ENCODE measurements at places on chromosomes 16 and 17. TPM values are rescaled to one million over a fixed set of nuclear protein-coding genes. Genes with fewer than 3 reads are reported as not detected.

- peaks cover 20% of the 10 kb centered on the region for H3K4me1 ChIP-seq
- no peak overlapping the region for H3K4me3 ChIP-seq
- no peaks in the 10 kb centered on the region for H3K36me3 ChIP-seq
- DNase-seq, result no peak
- no peaks in the 10 kb centered on the region for H3K27me3 ChIP-seq
- H3K27ac ChIP-seq, result no peak overlapping the region
Observed at GRCh38 chr16:69839798-69840409, 77.8 kb downstream of the WWP2 start.

DNA sequence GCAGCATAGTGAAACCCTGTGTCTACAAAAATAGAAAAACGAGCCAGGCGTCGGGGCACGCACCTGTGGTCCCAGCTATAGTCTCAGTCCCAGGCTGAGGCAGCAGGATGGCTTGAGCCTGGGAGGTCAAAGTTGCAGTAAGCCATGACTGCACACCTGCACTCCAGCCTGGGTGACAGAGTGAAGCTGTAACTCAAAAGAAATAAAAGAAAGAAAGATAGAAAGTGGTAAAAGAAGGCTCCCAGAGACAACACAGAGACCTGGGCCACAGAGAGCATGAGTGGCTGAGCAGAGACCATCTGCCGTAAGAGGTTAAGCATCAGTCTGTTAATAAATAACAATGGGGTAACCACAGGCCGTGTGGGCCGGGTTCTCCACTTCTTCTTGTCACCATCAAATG, 15.3 kb upstream of the HEXD start:
- H3K4me3 ChIP-seq, result no peak overlapping the region
- no peak overlapping the region for H3K27ac ChIP-seq
- H3K4me1 ChIP-seq, result peaks cover 27% of the 10 kb centered on the region
- no peaks in the 10 kb centered on the region for H3K36me3 ChIP-seq

DNA sequence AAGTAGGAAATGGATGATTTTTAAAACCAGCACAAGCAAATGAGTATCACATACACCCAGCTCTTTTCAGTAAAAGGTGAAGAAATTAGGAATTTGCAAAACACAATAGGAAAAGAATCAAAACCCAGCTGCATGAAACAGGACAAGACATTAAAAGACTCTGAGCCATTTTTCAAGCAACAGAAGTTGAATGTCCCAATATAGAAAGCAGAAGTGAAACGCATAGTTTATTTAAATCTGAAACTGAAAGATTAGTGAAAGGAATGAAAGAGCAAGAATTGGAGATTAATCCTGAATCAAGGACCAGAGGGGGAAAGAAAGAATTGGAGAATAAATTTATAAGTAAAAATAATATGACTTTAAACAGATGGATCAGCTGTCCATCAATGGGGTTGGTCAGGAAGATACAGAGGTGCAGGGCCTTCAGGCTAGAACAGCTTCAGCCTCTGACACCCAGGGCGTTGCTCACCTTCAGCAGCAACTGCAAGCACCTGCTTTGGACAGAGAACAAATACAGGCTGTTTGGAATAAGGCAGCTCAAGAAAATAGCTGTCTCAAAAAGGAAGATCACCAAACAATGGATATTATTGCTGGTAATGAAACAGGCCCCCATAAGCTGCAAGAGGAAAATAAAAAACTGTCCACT, 3.9 kb upstream of the ARHGAP17 start:
- H3K4me3 ChIP-seq, result no peak overlapping the region
- H3K36me3 ChIP-seq, result no peaks in the 10 kb centered on the region
- DNase-seq, result no peak
- peaks cover 11% of the 10 kb centered on the region for H3K4me1 ChIP-seq

DNA sequence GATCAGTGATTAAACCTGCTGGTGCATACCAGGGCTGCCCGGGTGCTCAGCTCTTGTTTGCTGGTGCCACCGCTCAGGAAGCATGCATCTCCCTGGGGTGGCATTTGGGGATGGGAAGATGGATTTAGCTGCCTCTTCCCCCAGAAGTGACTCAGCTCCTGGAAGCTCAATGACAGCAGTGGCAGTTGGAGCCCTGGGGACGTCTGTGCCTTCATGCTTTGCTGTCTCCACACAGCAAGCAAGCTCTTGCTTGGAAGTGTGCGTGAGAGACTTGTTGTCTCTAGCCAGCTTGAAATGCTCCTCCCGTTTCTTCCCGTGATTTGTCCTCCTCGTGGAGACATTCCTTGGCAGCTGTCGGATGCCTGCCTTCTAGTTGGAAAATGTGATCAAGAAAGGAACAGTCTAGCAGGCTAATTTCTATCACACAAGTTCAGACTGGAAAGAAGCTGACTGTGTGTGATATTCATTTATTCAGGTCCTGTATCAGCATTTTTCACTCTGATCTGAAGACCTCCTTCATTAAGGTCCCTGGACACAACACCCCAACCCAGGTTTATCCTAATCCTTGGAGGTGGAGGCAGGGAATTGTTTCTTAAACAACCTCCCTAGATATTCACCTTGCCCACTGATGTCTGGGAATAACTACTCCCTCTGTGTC, 73.0 kb downstream of the BMERB1 start:
- no peak overlapping the region for H3K4me3 ChIP-seq
- H3K36me3 ChIP-seq, result no peaks in the 10 kb centered on the region
- DNase-seq, result no peak
- H3K4me1 ChIP-seq, result peaks cover 17% of the 10 kb centered on the region
- H3K27me3 ChIP-seq, result no peaks in the 10 kb centered on the region

DNA sequence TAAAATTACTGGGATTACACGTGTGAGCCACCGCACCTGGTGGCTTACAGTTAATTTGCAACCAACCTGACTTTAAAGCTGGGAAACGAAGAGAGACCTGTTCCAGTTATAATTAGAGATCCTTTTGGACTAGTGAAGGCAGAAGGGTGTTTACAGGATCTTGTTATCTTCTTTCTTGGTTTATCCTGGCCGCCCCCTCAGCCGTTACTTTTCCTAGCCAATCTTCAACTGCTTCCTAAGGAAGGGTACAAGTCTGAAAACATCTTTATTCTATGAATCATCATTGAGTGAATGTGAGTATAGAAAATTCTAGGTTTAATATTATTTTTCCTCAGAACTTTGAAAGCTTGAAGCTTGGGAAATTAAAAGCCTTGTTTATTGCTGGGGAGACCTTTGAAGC, 286.5 kb downstream of the SLC39A11 start:
- no peaks in the 10 kb centered on the region for H3K36me3 ChIP-seq
- no peaks in the 10 kb centered on the region for H3K4me1 ChIP-seq
- H3K4me3 ChIP-seq, result no peak overlapping the region
- no peak for DNase-seq
- H3K27ac ChIP-seq, result no peak overlapping the region
- no peaks in the 10 kb centered on the region for H3K27me3 ChIP-seq

GRCh38 chr17:76791053-76791980, 53.4 kb downstream of the MFSD11 start:
- no peaks in the 10 kb centered on the region for H3K27me3 ChIP-seq
- H3K4me3 ChIP-seq, result peak overlapping the region; percentile 18
- H3K27ac ChIP-seq, result peak overlapping the region; percentile 31

- peak overlapping the region; percentile 96 for H3K4me3 ChIP-seq
- DNase-seq, result no peak
- H3K27ac ChIP-seq, result peak overlapping the region; percentile 95
- no peaks in the 10 kb centered on the region for H3K27me3 ChIP-seq
Observed at GRCh38 chr17:28948342-28948741, 3.0 kb downstream of the PHF12 start.

GRCh38 chr17:50355701-50356341, 9.9 kb downstream of the XYLT2 start:
- peaks cover 60% of the 10 kb centered on the region for H3K36me3 ChIP-seq
- peaks cover 8% of the 10 kb centered on the region for H3K4me1 ChIP-seq
- no peak overlapping the region for H3K27ac ChIP-seq
- H3K4me3 ChIP-seq, result no peak overlapping the region
- no peaks in the 10 kb centered on the region for H3K27me3 ChIP-seq

DNA sequence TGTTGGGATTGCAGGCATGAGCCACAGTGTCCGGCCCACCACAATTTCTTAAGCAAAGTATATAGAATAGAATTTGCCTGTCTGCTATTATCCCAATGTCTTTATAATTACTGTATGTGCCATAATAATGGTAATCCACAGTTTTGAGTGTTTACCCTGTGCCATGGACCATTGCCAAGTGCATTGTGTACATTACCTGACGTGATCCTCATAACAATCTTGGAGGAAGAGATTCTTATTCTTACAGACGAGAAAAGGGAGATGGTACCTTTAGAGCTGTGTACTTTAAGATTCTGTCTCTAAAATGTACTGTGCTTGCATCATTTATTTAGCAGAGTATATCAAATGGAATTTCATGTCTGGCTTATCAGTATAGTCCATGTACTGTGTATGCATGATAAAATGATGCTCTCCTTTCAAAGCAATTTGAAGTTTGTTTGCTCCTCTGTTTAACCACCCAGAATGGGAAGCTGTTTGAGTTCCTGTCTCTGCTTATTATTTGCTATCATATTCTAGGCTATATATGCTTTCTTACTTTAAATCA, 13.8 kb upstream of the CDR2 start:
- no peaks in the 10 kb centered on the region for H3K4me1 ChIP-seq
- no peak overlapping the region for H3K4me3 ChIP-seq
- H3K27ac ChIP-seq, result peak overlapping the region; percentile 74
- H3K36me3 ChIP-seq, result no peaks in the 10 kb centered on the region

- H3K36me3 ChIP-seq, result no peaks in the 10 kb centered on the region
- no peak for DNase-seq
- H3K27ac ChIP-seq, result no peak overlapping the region
- H3K27me3 ChIP-seq, result no peaks in the 10 kb centered on the region
- H3K4me3 ChIP-seq, result no peak overlapping the region
Observed at GRCh38 chr17:59508999-59509625, 56.3 kb upstream of the DHX40 start.

DNA sequence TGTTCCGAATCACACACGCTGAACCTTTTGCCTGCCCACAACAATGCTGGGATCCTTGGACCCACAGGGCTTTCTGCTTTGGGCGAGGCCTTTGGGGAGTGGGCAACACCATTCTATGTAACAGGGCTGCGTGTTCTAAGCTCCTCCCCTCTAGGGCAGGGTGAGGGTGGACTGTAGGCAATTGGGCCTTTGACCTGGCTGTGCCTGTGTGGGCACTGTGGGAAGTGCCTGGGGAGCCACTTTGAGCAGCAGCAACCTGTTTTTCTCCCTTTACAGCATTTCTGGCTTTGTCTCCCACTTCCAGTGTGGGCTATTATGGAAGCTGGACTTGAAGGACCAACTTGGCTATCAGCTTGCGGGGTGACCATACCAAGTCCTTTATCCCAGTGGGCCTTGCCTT, 128.9 kb upstream of the WSCD1 start:
- no peak for DNase-seq
- no peaks in the 10 kb centered on the region for H3K36me3 ChIP-seq
- no peaks in the 10 kb centered on the region for H3K4me1 ChIP-seq
- no peak overlapping the region for H3K27ac ChIP-seq

The ZNF689 gene
- 7.6 TPM for total RNA-seq

The PGP gene
- 15.5 TPM for total RNA-seq

The SULT1A1 gene
- 11.5 TPM for total RNA-seq

The SECTM1 gene
- 37.1 TPM for total RNA-seq

The DOC2A gene
- total RNA-seq, result 2.2 TPM

The TEKT3 gene
- total RNA-seq, result not detected

Data from vagina (tissue), 2 donors.